ENCODE measurements at places on chromosomes 1 and 21.

DNA sequence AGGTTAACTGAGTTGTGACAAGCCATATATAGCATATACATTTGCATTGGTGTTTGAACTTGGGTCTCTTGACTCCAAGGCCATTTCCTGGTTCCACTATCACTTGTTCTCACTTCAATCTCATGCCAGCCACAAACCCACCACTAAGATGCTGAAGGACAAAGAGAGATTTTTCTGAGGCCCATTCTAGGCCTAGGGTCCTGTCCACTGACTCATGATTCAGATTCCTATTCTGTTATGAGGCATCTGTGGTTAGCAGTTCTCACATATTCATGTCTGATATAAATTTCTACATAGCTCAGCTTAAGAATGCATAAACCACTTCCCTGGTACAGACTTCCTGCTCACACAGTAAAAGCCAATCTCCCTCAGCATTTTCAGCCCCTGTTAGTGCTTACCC lies 326.1 kb upstream of the BEND5 start:
- DNase-seq: no peak

- no peak for DNase-seq
Observed at GRCh38 chr1:232752365-232752764, 52.9 kb upstream of the MAP10 start.

- DNase-seq: no peak
Observed at GRCh38 chr1:246803883-246804282, 79.7 kb downstream of the SCCPDH start.

- no peak for DNase-seq
Observed at GRCh38 chr21:31334648-31335121, 9.4 kb downstream of the TIAM1 start.

GRCh38 chr21:32350211-32350980 lies 42.4 kb downstream of the URB1 start:
- DNase-seq: no peak

GRCh38 chr1:155202731-155203515 lies 4.8 kb downstream of the THBS3 start:
- no peak for DNase-seq

DNA sequence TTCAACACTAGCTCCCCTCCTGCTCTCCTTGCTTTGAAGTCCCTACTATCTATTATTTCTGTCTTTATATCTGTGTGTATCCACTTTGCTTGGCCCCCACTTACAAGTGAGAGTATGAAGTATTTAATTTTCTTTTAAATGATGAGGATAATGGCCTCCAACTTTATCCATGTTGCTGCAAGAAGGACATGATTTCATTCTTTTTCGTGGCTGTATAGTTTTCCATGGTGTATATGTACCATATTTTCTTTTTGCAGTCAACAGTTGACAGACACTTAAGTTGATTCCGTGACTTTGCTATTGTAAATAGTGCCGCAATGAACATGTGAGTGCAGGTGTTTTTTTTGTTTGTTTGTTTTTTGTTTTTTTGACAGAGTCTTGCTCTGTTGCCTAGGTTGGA lies 365.6 kb downstream of the ZP4 start:
- DNase-seq: no peak

- no peak for DNase-seq
Observed at GRCh38 chr1:17587693-17588047, 48.2 kb downstream of the ARHGEF10L start.

GRCh38 chr1:212618466-212619210 lies 10.1 kb downstream of the ATF3 start:
- no peak for DNase-seq
